ENCODE measurements at places on chromosomes 3 and 15. TPM values are rescaled to one million over a fixed set of nuclear protein-coding genes. Genes with fewer than 3 reads are reported as not detected.

GRCh38 chr3:46725621-46726314 lies 8.1 kb upstream of the PRSS50 start:
- no peak for DNase-seq

GRCh38 chr3:15768421-15769255 lies 29.1 kb downstream of the ANKRD28 start:
- DNase-seq, result no peak

SCAANT1 gene
- 1.0 TPM for polyA plus RNA-seq

DNA sequence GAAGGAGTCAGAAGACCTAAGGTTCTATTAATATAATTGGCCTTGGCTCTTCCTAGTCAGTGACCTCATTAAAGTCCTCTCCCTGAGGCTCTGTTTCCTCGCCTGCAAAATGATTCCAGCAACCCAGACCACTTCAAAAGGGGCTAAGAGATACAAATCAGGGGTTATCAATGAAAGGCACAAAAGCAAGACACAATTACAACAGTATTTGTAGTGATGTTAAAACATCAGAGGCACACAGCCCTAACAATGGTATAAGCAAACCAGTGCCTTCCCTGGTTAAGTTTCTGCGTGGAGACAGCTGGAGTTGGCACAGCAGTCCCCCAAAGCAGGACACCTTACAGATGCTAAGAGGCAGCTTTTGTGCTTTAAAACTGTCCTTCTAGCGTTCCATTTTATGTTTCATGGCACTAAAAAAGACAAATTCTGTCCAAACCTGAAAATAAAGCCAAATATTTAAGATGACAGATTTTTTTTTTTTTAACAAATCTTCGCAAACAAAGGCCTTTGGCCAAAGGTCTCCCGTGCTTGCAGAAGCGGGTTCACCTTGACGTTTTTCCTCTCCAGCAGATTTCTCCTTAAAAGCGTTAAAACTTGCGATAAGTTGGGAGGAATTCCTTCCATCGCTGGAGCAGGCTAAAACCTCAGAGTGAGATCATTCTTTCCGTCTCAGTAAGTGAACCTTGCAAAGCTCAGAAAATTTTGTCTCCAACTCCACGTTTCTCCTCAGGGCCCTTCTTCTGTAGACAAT lies 999 bp downstream of the ZNF280D start:
- DNase-seq, result peak; percentile 36

DNA sequence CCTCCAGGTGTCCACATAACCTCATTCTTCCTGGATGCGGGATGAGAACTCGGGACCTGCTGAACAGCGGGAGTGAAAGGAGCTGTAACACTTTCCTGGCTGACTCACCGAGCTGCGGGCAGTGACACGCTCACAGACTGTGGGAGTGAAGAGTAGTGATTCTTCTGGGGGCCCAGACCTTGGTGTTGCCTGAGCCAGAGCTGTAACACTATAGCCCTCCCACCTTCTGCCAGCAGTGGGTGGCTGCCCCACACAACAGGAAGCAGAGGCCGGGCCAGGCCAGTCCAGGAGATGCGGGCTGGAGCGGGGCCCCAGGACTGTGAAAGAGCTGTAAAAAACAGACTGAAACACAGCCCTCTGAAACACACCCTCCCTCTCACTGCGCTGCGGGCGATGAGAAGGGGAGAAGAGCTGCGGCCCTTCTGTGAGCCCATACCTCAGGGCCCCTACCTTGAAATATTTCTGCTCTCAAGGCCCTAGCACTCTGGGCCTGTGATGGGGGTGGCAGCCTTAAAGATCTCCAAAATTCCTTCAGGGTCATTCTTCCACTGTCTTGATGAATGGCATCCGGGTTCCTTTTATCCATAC lies 464.0 kb upstream of the CCDC54 start:
- no peak for DNase-seq

DNA sequence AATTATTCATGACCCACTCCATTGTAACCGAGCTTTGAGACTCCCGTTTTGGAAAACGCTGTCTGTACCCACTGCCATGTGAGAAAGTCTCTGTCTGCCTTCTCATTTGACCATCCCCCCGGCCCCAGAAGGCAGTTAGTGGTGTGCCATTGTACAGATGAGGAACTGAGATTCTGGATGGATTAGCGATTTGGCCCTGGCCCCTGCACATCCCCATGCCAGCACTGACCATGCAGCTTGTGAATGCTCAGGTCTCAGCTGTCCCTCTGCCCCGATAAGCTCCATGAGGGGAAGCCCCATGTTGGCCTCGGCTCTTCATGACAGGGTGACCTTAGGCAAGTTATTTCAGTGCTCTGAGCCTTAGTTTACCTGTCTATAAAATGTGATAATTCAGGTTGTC lies 153.0 kb upstream of the SMAD3 start:
- no peak for DNase-seq

GRCh38 chr15:96737408-96737807 lies 406.9 kb downstream of the NR2F2 start:
- DNase-seq, result no peak

FAM174B gene
- polyA plus RNA-seq, result 35.2 TPM

GP9 gene
- 0.47 TPM for polyA plus RNA-seq

CCR9 gene
- polyA plus RNA-seq, result 0.05 TPM

- DNase-seq, result no peak
Observed at GRCh38 chr15:33994005-33994615, 25.8 kb downstream of the CHRM5 start.

DNA sequence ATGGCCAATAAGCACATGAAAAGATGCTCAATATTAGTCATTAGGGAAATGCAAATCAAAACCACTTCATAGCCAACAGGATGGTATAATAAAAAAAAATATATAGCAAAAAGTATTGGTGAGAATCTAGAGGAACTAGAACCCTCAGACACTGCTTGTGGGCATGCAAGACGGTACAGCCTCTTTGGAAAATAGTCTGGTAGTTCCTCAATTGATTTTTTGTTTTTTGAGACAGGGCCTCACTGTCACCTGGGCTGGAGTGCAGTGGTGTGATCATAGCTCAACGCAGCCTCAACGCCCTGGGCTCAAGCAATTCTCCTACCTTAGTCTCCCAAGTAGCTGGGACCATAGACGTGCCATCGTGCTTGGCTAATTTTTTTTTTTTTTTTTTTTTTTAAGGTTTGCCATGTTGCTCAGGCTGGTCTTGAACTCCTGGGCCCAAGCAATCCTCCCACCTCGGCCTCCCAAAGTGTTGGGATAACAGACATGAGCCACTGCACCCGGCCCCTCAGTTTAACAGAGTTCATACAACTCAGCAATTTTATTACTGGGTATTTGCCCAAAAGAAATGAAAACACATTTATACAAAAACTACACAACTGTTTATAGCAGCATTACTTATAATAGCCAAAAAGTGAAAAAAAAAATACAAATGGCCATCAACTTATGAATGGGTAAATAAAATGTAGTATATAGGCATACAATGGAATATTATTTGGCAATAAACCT lies 5.1 kb downstream of the PRC1 start:
- DNase-seq, result no peak

GRCh38 chr15:80204231-80204630 lies 47.8 kb downstream of the CTXND1 start:
- no peak for DNase-seq

DNA sequence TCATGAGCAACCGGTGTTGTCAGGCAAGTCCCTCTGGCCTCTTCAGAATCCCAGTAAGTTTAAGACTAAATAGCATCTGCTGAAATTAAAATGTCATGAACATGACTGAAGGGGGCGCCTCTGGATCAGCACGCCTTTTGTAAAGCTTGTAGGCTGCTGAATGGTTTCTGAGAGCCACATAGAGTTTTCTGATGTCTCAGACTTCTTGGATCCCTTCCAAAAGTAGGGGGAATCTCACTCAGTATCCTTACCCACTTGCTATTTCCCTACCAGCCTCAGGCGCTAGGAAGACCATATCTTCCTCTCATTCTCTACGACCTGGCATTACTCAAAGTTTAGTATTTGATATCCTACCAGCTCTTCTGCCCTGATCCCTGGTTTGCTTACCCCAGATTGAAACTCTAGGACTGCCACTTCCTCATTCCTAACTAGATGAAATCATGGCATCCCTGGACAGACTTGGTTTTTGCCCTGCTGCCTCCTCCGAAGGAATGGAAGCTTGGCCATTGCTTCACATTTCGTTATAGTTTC lies 62.7 kb upstream of the CD47 start:
- DNase-seq, result no peak

GRCh38 chr3:52019352-52020080 lies 23.8 kb upstream of the RPL29 start:
- DNase-seq, result no peak

- DNase-seq, result no peak
Observed at GRCh38 chr3:50127251-50127691, 27.9 kb upstream of the SEMA3F start.

DNA sequence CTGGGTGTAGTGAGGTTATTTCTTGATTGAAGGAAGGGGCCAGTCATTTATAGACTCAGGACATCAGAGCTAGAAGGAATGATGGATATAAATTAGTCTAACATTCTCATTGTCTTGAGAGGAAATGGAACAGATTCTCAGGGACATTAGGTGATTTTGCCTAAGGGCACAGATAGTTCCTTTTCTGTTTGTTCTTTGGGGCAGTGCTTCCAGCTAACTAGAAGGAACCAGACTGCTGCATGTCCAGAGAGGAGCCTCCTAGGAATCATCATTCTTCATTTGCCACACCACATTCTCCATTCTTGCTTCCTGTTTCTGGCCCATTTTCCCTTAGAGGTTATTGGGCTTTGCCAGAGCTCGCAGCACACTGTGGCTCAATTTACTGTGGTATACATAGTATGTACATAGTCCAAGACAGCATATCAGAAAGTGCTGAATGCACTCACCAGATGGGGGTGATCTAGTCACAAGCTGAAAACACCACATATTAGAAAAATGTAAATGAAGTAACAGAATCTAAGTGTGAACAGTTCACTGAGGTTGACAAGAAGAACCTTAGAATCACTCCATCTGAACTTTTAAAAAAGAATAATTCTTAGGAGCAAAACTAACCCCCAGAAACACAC lies 62.7 kb upstream of the MYZAP start:
- DNase-seq, result no peak

DNA sequence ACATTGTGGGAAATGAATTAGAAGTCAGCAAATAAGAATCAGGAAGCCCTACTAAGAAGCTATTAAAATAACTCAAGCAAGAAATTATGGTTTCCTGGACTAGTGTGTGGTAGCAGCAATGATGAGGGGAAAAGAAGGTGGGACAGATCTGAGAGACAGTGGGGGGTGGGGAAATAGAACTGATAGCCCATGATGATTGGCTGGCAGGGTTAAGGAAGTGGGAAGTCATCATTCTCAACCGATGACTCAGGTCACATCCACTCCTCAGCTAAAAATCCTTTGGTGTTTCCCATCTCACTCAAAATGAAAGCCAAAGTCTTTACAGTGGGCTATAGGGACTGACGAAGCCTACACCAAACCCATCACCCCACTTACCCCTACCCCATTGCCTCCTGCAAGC lies 153.9 kb upstream of the ARHGEF26 start:
- DNase-seq, result no peak

GRCh38 chr3:114800272-114801031 lies 346.6 kb downstream of the ZBTB20 start:
- DNase-seq, result no peak

DNA sequence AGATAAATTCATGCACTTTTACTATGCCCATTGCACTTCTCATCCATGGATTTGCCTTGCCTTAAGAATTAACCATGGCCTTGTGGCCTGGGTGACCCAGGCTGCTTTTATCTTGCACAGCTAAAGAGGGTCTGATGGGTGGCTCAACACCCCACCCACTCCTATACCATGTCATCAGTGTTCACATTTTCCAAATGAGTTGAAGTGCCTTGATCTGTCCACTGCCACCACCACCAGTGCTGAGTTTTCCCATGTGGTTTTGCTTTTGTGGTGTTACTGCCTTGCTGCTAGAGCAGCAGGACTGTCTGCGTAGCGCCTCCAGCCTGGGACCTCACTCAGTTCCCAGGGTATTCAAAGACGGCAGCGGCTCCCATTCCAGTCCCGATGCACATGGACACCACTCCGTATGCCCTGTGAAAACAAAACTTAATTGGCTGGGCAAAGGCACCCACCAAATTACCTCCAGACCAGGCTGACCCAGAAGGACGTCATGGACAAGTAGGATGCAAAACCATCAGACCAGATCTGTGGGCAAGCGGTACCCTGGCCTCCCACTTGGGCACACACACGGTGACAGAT lies 14.1 kb downstream of the ACAA1 start:
- no peak for DNase-seq

TNNC1 gene
- polyA plus RNA-seq, result 6.2 TPM

ECE2 gene
- polyA plus RNA-seq, result not detected

ZKSCAN7 gene
- 19.4 TPM for polyA plus RNA-seq

- no peak for DNase-seq
Observed at GRCh38 chr15:95286352-95286880, 1044.1 kb upstream of the NR2F2 start.

AMIGO3 gene
- polyA plus RNA-seq, result 2.6 TPM

ARHGEF26 gene
- polyA plus RNA-seq, result 20.1 TPM

- DNase-seq, result no peak
Observed at GRCh38 chr15:85770096-85771041, 24.4 kb downstream of the KLHL25 start.

GOLGA8O gene
- 0.18 TPM for polyA plus RNA-seq

DNA sequence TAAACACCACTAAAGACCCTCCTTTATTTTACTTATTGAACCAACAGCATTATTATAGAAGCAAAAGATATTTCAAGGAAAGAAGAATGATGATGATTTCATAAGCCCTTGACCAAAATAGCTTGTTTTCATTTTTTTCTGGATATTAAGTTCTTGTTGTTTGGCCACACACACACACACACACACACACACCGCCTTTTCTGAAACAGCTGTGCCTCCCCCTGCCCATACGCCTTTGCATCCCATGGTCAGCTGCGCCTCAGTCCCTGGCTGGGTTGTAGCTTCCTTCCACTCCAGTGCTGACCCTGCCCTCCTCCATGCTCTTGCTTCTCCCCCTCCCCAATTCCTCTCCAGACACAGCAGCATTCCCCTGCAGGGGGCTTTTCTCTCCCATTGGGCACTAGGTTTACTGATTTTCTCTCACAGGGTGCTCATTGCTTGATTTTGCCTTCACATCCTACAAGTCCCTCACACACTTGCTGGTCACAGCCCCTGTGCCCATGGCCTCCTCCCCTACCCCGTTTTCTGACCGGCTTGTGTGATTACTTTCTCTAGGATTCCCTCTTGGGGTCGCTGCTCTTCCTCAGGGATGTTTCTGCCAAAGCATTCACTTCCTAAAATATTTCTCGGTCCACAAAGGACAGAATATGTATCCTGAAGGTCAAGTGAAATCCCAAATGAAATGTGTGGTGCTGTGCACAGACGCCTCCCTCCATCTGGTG lies 18.4 kb downstream of the MESP1 start:
- no peak for DNase-seq

SLC22A14 gene
- 1.1 TPM for polyA plus RNA-seq

GRCh38 chr3:122930063-122930997 lies 97.2 kb downstream of the SEMA5B start:
- no peak for DNase-seq

GRCh38 chr3:135007607-135008006 lies 212.5 kb downstream of the EPHB1 start:
- peak; percentile 25 for DNase-seq

GRCh38 chr3:108487439-108487838 lies 23.0 kb downstream of the MYH15 start:
- DNase-seq, result no peak

- no peak for DNase-seq
Observed at GRCh38 chr3:138434875-138435772, 708 bp downstream of the ESYT3 start.

SLC38A3 gene
- 9.4 TPM for polyA plus RNA-seq

- no peak for DNase-seq
Observed at GRCh38 chr15:97978401-97979139, 18.1 kb downstream of the ARRDC4 start.

RFT1 gene
- 25.1 TPM for polyA plus RNA-seq

ESYT3 gene
- 3.1 TPM for polyA plus RNA-seq
